ENCODE measurements at places on chromosomes 3 and 15.

DNA sequence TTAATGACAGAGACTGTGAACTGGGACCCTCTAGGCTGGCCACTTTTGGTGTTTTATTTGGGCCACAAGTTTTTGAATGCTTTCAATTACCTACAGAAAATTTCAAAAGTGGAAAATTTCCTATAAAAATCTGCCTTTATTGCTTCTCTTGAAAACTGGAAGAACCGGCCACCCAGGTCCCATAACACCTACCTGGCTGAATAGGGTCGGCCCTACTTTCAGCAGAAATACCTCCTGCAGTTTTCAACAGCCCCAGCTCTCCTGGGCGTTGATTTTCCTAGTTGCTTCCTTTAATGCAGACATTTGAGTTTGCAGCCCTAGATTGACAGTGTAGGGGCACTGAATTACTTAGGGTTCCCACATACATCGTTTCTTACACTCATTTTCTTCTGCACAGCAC, 719 bp upstream of the SRPRB start:
- no peak for DNase-seq

GRCh38 chr3:86225461-86225860, 765.5 kb downstream of the VGLL3 start:
- DNase-seq, result no peak

DNA sequence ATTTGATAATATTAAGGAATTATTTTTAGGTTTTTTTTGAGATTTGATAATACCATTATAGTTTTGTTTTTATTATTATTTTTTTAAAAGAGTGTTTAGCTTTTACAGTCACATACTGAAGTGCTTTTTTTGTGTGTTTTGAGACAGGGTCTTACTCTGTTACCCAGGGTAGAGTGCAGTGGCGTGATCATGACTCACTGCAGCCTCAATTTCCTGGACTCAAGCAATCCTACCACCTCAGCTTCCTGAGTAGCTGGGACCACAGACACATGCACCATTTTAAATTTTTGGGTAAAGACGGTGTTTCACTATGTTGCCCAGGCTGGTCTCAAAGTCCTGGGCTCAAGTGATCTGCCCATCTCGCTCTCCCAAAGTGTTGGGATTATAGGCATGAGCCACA, 73.0 kb downstream of the SUMF1 start:
- DNase-seq, result no peak

DNA sequence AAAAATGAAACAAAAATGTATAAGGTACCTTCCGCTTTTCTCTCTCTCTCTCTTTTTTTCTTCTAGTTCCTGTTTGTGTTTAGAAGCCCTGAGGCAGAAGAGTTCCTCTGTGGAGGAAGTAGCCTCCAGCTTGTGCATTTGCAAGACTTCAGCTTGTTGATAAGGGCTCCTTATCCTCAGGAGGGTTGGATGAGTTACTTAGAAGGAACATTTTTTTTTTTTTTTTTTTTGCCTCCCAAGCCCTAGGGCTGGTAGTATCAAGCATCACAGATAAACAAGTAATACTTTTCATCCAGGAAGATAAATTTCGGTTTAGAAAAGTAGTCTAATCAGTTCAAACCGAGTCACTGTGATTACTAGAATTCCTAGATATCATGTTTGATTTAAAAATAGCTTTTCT, 91.0 kb upstream of the CBLB start:
- DNase-seq, result no peak

- no peak for DNase-seq
Observed at GRCh38 chr3:126958638-126959085, 24.3 kb upstream of the PLXNA1 start.

GRCh38 chr3:100470951-100471350, 21.5 kb upstream of the TMEM45A start:
- no peak for DNase-seq

DNA sequence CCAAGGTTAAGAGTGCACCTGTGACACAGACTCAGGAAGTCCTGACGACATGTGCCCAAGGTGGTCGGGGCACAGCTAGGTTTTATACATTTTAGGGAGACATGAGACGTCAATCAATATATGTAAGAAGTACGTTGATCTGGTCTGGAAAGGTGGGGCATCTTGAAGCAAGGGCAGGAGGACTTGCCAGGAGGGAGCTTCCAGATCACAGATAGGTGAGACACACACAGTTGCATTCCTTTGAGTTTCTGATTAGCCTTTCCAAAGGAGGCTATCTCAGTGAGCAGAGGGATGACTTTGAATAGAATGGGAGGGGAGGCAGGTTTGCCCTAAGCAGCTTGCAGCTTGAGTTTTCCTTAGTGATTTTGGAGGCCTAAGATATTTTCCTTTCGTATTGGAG, 257.4 kb downstream of the CGGBP1 start:
- no peak for DNase-seq

DNA sequence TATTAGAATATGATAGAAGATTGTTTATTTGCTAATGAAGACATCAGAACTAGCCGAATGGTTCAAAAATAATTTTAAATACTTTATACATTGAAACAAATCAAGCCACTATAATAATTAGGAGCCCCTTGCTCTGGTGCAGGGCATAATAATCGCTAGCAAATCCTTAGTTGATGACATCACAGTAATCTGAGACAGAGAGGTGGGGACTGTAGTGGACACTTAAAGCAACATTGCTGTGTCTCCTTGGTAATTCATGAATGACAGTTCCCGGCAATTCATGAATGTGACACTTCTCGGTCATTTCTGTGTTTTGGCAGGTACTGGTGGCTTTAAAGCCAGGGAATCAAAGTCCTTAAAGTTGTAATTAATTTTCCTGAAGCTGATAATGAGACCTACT, 114.3 kb downstream of the PPM1L start:
- no peak for DNase-seq

DNA sequence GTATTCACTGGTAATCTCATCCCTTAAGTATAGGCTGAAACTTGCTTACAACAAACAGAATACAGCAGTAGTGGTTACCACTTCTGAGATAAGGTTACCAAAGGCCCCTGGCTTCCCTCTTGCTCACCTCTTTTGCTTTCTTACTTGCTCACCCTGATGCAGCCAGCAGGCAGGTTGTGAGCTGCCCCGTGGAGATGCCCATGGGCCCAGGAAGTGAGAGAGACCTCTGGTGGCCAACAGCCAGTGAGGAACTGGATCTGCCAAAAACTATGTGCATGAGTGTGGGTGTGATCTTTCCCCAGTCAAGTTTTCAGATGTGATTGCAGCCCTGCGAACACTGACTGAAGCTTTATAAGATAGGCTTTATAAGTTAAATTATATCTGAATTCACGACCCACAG, 48.7 kb downstream of the NMNAT3 start:
- DNase-seq, result no peak

DNA sequence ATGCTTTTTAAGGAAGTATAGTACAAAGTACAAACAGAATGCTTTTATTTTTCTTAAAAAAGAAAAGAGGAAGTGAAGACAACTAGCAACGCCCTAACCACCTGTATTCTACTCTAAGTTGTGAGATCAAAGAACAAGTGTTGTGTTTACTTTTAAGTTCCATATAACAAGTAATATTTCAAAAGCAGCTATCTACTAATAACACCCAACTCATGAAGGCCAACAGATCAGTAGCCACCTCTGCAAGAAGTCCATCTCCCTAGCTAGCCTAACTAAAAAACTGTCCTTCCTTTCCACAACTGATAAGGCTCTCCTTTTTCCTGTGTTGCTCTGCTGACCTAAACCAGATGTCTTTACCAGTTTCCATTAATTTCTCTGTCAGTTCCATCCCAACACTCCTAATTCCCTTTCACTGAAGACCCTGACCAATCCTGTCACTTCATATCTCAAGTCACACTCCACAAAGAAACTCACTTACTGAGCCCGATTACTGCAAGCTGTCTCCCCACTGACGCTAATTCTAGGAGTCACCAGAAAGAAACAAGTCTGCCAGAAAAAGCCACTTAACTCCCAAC, 26.9 kb downstream of the PHC3 start:
- no peak for DNase-seq

DNA sequence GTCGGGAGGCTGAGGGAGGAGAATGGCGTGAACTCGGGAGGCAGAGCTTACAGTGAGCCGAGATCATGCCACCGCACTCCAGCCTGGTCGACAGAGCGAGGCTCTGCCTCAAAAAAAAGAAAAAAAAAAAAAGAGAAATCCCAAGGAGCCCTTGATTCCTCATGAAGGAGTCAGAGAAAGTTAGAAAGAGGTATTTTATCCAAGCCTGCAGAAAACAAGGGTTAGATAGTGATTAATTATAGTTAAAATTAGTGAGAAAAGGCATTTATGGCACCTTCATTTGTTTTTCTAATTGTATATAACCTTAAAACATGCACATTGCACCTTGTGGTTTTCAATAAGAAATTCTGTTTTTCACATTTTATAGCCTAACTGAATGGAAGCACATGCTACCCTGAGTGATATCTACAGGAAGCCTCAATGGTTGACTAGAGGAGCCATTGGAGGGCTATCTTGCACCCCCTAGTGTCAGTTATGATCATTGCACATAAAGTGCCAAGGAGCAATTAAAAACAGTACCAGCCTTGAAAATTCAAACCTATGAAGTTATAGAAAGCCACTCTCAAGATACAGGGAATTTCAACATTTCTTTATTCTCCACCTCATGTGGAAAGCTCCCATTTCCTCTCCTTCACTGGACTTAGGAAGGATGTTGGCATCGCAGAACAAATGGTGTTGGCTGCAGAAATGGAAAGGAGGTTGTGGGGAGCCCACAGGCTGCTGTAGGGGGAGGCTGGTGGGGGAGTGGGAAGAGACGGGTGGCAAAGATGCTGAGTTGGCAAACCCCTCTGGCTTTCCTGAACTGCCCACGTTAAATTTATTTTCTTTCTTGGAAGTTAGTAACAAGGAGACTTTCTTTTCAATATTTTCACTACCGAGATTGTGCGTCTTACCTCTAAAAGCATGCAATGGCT, 48.5 kb downstream of the ITGA11 start:
- peak; percentile 38 for DNase-seq

DNA sequence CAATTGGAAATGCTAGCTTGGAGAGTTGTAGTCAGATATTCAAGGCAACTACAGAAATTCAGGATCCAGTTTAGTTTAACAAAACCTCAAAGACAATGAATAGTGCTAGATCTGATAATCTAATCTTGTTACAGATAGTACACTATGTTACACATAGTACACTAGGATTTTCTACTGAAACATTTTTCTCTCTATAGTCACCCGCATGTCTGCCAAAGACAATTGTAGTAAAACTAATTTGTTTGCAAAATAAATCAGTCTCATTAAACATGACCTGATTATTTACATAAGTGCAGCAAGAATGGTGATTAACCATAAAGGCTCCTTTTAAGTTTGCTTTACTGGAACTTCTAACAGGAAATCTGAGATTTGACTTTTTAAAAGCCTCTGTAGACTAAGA, 52.0 kb downstream of the ILDR1 start:
- peak; percentile 68 for DNase-seq

DNA sequence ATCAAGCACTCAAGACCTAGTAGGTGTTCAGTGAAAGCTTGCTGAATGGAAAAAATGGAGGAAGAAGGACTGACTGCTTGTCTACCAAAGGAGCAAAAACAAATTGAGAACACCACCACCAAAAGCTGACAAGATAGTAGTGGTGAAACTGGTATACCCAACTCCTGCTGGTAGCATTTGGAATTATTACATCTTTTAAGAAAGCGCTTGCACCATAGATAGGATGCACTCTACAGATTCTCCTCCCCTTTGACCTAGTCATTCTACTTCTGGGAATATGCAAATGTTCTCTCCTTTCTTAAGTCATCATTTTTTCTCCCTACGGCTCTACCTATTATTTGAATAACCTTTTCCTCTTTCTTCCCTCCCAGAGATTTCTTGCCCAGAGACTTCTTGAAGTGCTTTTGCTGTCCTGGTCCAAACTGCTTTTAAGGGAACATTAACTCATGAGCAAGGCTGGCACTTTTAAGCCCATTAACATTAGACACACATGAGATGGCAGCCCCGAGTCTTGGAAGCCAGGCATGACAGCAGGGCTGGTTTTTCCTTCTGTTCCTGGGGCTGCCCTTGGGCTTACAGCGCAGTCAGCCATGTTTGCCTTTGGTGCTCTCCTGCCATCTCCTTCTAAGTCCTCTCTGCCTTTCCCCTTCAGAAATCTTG, 75.0 kb upstream of the TLE3 start:
- DNase-seq, result no peak

DNA sequence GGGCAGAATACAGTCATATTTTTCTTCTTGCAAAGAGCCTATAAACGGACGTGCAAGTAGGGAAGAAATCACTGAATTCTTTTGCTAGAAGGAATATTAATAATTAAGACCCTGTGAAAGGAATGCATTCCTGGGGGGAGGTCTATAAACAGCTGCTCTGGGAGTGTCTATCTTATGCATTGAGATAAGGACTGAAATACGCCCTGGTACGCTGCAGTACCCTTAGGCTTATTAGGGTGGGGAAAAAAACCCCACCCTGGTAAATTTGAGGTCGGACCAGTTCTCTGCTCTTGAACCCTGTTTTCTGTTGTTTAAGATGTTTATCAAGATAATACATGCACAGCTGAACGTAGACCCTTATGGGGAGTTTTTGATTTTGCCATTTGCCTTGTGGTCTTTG, 100.0 kb upstream of the KBTBD8 start:
- DNase-seq, result no peak

DNA sequence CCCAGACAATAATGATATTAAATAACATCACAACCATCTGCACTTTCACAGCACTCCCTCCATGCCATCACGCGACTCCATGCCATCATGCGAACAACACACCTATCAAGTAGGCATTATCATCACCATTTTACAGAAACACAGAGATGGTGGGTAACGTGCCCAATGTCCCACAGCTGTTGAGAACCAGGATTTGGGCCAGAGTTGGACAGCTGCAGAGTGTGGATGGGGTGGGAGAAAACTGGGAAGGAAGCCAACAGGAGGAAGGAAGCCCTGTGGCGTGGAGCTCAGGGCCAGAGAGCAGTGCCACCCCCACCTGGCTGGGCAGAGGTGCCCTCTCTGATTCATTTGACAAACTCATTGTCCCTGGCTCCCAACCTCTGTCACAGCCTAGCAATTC, 29.0 kb downstream of the RBPMS2 start:
- DNase-seq, result no peak

DNA sequence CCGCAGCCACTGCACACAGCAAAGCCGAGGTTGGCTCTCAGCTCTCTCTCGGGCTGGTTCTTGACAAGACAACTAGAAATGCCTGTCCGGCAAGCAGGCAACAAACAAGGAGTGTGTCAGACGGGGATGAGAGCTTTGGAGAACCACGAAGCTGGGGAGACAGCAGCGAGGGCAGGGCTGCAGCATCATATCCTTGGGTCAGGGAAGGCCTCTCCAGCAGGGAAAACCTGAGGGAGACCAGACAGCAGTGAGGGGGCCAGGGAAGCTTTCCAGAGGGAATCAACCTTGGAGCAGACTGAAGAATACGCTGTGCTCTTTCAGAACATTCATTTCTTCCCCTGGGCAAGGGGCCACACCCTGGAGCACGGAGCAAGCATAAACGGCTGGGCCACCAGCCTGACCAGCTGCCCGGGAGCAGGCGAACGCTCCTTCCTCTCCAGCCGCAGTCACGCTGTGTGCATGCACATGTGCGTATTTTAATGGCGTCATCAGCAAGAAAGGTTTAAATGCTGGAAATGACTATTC, 58.7 kb downstream of the CHSY1 start:
- DNase-seq, result no peak

GRCh38 chr3:42721690-42722089, 19.1 kb upstream of the HHATL start:
- no peak for DNase-seq
